Activated CD4-positive, alpha-beta T cell treated with anti-CD3 and anti-CD28 coated beads, Interleukin-2, amount 10 ng/mL, durations not matched to agents 7 days and 5 days (primary cell): ENCODE measurements at places on chromosomes 2 and 18. TPM values are rescaled to one million over a fixed set of nuclear protein-coding genes. Genes with fewer than 3 reads are reported as not detected.

GRCh38 chr2:30222636-30223360, 8.5 kb upstream of the LBH start:
- H3K36me3 ChIP-seq = no peaks in the 10 kb centered on the region
- H3K4me3 ChIP-seq = no peak overlapping the region

DNA sequence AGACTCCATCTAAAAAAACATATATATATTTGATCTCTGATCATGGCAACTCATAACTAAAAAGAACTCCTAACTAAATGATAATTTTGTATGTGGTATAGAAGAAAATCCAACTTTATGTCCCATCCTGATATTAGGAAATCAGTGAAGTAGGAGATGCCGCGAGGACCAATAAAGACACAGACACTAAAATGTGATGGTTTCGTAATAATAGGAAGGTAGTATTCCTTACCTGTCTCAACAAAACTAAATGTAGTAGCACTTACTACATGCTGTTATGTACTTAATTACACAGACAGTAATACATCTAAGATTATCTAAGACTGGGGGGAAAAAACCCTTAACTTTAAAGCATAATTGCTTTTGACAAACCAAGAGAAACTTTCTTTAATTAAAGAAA, 63.5 kb downstream of the TRIP12 start:
- H3K36me3 ChIP-seq = peaks cover 45% of the 10 kb centered on the region
- H3K27ac ChIP-seq = no peak overlapping the region
- no peak for DNase-seq
- H3K4me3 ChIP-seq = no peak overlapping the region
- peaks cover 19% of the 10 kb centered on the region for H3K4me1 ChIP-seq

The ONECUT2 gene
- total RNA-seq = not detected

GRCh38 chr2:100818003-100818605, 1.8 kb upstream of the NPAS2 start:
- H3K27me3 ChIP-seq = peaks cover 36% of the 10 kb centered on the region
- peak; percentile 10 for DNase-seq
- peak overlapping the region; percentile 52 for H3K4me3 ChIP-seq
- H3K27ac ChIP-seq = no peak overlapping the region
- H3K36me3 ChIP-seq = peaks cover 3% of the 10 kb centered on the region

DNA sequence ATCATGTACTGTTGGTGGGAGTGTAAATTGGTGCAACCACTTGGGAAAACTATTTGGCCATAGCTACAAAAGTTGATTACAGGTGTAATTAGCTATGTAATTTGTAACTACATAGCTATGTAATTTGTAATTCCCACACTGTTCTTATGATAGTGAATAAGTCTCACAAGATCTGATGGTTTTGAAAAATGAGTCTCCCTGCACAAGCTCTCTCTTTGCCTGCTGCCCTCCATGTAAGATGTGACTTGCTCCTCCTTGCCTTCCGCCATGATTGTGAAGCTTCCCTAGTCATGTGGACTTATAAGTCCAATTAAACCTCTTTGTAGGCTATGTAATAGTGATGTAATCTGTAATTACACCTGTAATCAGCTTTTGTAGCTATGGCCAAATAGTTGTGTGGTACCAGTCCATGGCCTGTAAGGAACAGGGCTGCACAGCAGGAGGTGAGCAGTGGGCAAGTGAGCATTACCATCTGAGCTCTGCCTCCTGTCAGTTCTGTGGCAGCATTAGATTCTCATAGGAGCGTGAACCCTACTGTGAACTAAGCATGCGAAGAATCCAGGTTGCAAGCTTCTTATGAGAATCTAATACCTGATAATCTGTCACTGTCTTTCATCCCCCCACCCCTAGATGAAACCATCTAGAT, 133.7 kb upstream of the COPS8 start:
- H3K36me3 ChIP-seq = no peaks in the 10 kb centered on the region
- no peak overlapping the region for H3K4me3 ChIP-seq
- DNase-seq = no peak
- peaks cover 5% of the 10 kb centered on the region for H3K27me3 ChIP-seq
- peaks cover 7% of the 10 kb centered on the region for H3K4me1 ChIP-seq
- H3K27ac ChIP-seq = no peak overlapping the region

DNA sequence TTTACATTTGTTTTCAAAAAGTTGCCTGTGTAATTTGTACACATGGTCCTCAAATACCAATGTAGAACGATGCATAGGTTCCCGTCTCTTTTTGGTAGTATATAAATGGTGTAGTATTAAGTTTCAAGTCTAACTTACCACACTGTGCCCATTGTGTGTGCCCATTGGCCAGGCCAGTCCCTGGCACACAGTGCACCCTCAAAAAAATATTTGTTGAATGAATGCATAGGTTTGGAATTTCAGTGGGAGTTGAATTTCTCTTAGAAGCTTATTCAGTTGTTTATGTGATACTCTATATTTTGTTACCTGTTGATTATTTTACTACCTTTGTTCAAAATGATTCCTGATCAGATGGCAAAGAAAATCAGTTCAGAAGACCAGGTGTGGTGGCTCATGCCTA, 30.1 kb downstream of the IDH1 start:
- H3K27me3 ChIP-seq = no peaks in the 10 kb centered on the region
- no peak for DNase-seq
- H3K27ac ChIP-seq = no peak overlapping the region
- H3K4me3 ChIP-seq = no peak overlapping the region

- DNase-seq = no peak
- H3K36me3 ChIP-seq = peaks cover 7% of the 10 kb centered on the region
- no peaks in the 10 kb centered on the region for H3K27me3 ChIP-seq
These were observed 30.4 kb downstream of the HDAC4 start for GRCh38 chr2:239370403-239370802.

The SGO2 gene
- 47.7 TPM for total RNA-seq

The TUBA4B gene
- total RNA-seq = not detected

GRCh38 chr2:192775459-192776262, 580.9 kb upstream of the TMEFF2 start:
- DNase-seq = no peak
- no peaks in the 10 kb centered on the region for H3K4me1 ChIP-seq
- no peaks in the 10 kb centered on the region for H3K27me3 ChIP-seq
- H3K4me3 ChIP-seq = no peak overlapping the region
- H3K27ac ChIP-seq = no peak overlapping the region

DNA sequence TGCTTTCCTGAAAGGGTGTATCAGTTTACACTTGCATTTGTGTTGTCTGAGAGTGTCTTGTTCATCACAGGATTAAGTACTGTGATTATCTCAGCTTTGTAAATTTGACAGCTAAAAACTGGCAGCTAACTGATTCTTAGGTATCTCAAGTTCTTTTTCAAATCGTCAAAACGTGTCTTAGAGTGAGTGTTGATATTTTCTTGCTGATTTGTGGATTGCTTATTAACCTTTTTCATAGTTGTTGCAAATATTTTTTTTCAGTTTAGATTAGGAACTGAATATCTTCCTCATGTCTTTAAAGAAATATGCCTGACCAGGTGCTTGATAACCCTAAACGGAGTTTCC, 41.9 kb downstream of the LRRFIP1 start:
- peaks cover 19% of the 10 kb centered on the region for H3K27me3 ChIP-seq
- H3K27ac ChIP-seq = no peak overlapping the region
- H3K36me3 ChIP-seq = no peaks in the 10 kb centered on the region
- H3K4me3 ChIP-seq = no peak overlapping the region
- peaks cover 21% of the 10 kb centered on the region for H3K4me1 ChIP-seq
- no peak for DNase-seq

The ABCB11 gene
- 0.20 TPM for total RNA-seq

The DNMT3A gene
- 55.9 TPM for total RNA-seq

The MC5R gene
- not detected for total RNA-seq

The C2orf78 gene
- not detected for total RNA-seq

DNA sequence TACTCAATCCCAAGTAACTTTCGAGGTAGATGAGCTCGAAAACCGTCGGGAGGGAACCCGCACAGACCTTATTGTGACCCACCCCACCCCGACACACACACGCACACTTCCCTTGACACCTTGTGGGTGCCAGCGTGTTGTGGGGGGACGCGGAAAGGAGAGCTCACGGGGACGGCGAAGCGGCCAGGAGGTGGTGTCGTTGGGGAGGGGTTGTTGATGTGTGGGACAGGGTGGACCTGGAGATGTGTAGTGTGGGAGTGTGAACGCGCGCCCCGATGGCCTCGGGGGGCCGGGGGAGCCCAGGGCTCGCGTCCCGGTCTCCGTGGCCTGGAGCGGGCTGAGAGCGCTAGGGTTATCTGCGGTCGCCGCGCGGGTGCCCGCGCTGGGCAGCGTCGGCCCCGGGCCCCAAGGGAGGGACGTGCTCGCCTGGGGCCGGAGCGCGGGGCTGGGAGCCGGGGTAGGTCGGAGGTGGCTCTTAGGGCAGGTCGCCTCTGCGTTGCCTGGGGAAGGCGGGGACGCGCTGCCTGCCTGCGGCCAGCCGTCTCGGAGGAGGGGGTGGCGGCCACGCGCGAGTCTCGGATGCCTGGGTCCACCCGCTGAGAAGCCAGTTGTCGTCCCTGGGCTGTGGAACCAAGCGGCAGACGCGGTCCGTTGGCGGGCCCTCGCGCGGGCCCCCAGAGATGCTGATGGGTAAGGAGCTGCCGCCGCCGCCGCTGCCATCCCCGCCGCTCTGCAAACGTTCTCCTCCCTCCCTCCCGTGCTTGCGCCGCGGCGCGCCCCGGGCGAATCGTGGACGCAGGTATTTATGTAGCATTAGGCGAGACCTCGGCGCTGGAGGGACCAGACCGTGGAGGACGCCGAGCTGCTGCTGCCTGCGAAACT, 1.6 kb downstream of the KLHL29 start:
- H3K4me3 ChIP-seq = peak overlapping the region; percentile 80
- no peaks in the 10 kb centered on the region for H3K36me3 ChIP-seq

- peak overlapping the region; percentile 93 for H3K4me3 ChIP-seq
- H3K27ac ChIP-seq = peak overlapping the region; percentile 65
- peaks cover 8% of the 10 kb centered on the region for H3K27me3 ChIP-seq
- peaks cover 33% of the 10 kb centered on the region for H3K4me1 ChIP-seq
- peaks cover 36% of the 10 kb centered on the region for H3K36me3 ChIP-seq
These were observed 2.3 kb downstream of the RNF103 start for GRCh38 chr2:86621280-86621943.

The NEMP2 gene
- total RNA-seq = 22.8 TPM

DNA sequence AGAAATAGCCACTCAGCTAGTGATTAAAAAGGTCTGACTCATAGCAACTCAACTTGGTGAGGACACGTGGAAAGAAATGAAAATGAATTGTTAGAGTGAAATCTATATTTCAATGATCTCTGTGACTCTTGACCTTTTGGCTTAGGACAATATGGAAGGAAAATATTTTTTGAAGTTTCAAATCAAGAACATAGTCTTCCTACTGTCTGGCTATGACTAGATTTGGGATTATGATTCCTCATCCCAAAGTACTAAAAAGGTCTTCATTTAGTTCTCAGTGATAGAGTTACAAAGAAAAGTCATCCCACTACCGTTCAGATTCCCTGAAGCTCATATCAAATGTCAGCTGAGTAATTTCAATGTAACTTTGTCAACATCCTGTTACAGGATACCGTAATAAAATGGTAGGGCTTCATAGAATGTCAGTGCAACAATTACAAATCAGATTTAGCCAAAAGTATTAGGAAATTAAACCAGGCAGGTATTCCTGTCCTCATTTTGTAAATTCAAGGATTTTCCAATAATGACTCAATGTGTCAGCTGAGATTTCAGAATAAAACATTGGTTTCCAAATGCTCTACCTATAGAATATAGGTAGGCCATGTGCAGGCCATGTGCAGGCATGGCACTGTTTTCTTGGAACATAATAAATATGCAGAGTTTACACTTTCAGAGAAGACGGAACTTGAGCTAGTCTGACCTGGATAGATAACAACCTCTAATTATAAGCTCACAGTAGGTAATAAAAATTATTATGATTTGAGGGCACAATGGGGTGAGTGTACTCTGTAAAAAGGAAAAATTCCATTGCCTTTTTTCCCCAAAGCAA, 36.0 kb downstream of the ANKRD29 start:
- H3K4me1 ChIP-seq = peaks cover 9% of the 10 kb centered on the region
- peaks cover 11% of the 10 kb centered on the region for H3K27me3 ChIP-seq
- H3K36me3 ChIP-seq = no peaks in the 10 kb centered on the region
- no peak for DNase-seq

DNA sequence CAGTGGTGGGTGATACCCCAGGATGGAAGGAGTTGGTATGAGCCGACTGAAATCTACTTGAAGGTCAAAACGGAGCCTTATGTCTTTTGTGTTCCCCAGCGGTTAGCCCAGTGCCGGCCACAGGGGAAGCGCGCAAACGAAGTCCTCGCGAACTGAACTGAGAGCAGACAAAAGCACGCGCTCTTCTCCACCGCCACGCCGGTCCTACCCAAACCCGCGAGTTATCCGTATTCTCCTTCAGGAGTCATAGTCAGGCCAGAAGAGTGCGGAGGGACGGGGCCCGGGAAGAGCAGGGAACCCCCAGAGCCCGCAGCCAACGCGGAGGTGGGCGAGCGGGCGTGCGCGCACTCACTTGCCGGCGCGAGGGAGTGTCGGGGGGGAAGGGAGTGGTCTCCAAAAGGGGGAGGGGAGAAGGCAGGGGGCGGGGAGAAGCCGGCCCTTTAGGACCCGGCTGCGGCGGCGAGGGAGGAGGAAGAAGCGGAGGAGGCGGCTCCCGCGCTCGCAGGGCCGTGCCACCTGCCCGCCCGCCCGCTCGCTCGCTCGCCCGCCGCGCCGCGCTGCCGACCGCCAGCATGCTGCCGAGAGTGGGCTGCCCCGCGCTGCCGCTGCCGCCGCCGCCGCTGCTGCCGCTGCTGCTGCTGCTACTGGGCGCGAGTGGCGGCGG, at the start of gene IGFBP2:
Gene IGFBP2 (plus strand): TSS at position 469 of the 664 bp plus-strand sequence. CDS start 104 bp downstream, at position 573.
- H3K4me3 ChIP-seq = peak within 1 kb of the TSS; percentile 72
- H3K27ac ChIP-seq = peak within 1 kb of the TSS; percentile 9
- peaks cover 5% of the 10 kb centered on the region for H3K36me3 ChIP-seq
- peaks cover 27% of the 10 kb centered on the region for H3K4me1 ChIP-seq
- peaks cover 64% of the 10 kb centered on the region for H3K27me3 ChIP-seq

The RPIA gene
- 34.3 TPM for total RNA-seq

The CCDC142 gene
- total RNA-seq = 26.8 TPM

DNA sequence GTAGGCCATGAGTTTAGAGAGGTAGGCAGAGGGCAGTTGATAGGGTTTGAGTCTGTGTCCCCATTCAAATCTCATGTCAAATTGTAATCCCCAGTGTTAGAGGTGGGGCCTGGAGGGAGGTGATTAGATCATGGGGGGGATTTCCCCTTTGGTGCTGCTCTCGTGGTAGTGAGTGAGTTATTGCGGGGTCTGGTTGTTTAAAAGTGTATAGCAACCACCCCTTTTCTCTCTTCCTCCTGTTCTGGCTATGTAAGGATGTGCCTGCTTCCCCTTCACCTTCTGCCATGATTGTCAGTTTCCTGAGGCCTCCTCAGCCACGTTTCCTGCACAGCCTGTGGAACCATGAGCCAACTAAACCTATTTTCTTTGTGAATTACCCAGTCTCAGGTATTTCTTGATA, 25.5 kb downstream of the MARCHF4 start:
- H3K27me3 ChIP-seq = no peaks in the 10 kb centered on the region
- H3K4me3 ChIP-seq = no peak overlapping the region
- DNase-seq = no peak
- H3K27ac ChIP-seq = no peak overlapping the region
- H3K36me3 ChIP-seq = peaks cover 2% of the 10 kb centered on the region
- peaks cover 44% of the 10 kb centered on the region for H3K4me1 ChIP-seq

- H3K27ac ChIP-seq = no peak overlapping the region
- no peak for DNase-seq
- H3K4me3 ChIP-seq = peak overlapping the region; percentile 80
- H3K27me3 ChIP-seq = peaks cover 28% of the 10 kb centered on the region
These were observed 1.8 kb downstream of the SOCS6 start for GRCh38 chr18:70290482-70291294.

The HYCC2 gene
- total RNA-seq = 32.0 TPM

- H3K36me3 ChIP-seq = no peaks in the 10 kb centered on the region
- no peak overlapping the region for H3K27ac ChIP-seq
- no peak for DNase-seq
- H3K4me1 ChIP-seq = no peaks in the 10 kb centered on the region
- H3K4me3 ChIP-seq = no peak overlapping the region
- H3K27me3 ChIP-seq = no peaks in the 10 kb centered on the region
These were observed 686.7 kb downstream of the NR4A2 start for GRCh38 chr2:155645791-155646190.
